ENCODE measurements at places on chromosomes 16 and 17.

GRCh38 chr16:73434621-73435020 lies 386.7 kb upstream of the ZFHX3 start:
- no peak for DNase-seq

DNA sequence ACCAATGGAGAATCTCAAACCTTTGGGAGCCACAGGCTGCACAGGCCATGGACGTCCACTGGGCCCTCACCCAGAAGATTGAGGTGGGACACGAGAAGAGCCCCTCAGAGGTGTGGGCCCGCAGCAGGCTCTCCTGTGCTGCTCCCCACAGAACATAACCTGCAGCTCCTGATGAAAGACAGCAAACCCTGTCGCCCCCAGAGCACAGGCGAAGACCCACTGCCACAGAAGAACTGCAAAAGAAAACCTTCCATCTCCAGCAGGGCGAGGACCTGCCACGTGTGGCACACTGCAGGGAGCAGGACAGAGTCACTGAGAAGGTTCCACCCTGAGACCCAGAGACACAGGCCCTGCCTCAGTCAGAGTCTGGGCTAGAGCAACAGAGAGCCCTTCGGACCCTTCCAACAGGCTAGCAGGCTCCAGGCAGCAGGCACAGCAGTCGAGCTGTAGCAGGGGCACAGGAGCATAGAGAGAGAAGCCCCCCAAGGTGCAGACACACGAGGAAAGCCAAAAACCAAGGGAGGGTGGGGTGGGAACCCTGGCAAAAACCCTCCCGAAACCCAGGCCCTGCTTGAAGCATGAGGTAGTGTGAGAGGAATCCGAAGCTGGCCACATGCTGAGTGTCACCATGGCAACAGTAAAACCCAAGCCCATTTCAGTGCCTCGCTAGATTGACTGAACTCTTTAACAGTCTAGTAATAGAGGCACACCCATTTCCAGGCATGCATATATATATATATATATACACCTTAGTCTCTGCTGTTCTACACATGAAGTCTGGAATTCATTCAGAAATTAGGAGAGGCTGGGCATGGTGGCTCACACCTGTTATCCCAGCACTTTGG lies 60.0 kb upstream of the CHMP6 start:
- no peak for DNase-seq

DNA sequence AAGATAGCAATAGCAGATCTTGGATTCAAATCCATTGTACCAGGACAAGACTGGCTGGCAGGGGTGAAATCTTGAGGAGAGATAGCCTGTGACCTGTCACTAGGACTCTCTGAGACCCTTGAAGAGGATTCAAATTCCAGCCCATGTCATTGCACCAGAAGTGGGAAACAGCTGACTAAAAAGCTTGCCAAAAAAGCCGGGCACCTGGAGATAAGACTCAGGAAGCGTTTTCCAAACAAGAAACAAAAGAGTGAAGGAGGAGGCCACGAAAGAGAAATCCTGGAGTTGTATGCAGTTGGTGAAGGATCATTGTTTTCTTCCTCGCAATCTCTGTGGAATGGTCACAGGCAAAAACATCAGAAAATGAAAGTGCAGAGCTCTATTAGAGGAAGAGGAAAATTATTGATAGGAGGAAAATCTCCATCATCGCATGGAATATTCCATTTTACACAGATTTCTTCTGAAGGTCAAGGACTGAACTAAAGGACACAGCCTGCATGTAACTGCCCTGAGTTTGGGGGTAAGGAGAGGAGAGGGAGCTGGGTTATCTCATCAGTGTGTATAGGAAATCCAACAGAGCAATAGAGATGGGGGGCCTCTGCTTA lies 9.0 kb upstream of the WSB1 start:
- no peak for DNase-seq

GRCh38 chr16:21338537-21339268 lies 60.6 kb upstream of the CRYM start:
- DNase-seq, result no peak

DNA sequence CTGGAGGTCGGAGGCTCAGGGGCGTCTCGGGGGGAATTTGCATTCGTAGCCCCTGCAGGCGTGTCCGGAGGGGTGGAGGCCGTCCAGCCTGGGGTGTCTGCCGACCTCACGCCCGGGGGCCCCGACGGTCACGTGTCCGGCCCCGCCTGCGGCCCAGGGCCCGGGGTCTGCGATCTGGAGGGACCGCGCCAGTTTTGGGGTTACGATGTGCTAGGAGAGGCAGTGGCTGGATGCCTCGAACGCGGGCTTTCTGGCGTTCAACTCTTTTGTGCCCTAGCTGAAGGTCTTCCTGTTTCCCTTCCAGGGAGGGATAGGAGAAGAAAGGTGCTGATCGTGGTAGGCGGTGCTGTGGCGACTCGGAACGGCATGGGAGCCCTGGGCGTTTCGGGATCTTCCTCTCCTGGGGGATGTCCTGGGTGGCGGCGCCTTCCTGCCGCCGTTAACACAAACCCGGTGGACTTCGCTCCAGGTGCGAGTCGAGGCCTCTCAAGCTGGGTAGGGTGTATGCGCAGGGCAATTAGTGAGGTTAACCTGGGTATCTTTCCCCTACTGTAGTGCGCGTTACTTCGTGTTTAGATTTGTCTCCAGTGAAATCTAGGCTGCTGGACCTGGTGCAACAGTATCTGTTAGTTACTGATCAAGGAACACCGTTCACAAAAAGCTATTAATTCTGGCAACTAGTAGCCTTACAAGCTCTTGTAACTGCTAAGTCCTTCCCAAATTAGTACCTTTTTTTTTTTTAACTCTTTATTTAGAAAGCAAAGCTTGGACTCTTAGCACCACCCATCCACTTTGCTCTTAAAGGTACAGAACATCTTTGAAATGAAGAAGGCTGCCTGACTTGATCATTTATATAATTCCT lies 1.3 kb downstream of the AKAP1 start:
- no peak for DNase-seq

DNA sequence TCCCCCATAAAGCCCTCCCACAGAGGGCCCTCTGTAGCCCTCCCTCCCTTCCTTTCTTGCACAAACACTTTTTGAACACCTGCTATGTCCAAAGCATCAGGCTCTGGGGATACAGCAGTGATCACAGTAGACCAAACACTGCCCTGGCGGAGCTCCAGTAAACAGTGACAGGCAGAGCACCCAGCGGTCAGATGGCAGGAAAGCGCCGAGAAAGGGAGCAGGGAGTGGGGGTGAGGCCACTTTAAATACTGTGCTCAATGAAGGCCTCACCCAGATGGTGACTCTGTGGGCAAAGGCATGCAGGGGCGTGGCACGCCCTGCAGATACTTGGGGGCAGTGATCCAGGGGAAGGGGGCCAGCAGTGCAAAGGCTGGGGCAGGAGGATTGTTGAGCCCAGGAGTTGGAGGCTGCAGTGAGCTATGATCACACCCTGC lies 7.6 kb downstream of the PRR29 start:
- DNase-seq, result peak; percentile 59

DNA sequence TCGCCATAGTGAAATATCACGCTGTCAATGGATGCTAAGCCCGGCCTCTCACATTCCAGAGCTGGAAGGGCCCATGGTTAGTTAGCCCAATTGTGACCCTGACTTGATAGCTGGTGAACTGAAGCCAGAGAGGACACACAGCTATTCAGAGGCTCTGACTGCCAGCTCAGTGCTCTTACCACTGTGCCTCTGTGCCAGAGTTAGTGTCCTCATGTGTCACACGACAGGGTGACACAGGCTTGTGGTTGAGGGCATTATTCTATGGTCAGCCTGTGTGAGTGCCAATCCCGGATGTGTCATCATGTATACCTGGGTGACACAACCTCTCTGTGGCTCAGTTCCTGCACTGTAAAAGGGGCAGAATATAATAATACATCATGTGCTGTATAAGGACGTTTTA lies 2.5 kb upstream of the MT1X start:
- no peak for DNase-seq

DNA sequence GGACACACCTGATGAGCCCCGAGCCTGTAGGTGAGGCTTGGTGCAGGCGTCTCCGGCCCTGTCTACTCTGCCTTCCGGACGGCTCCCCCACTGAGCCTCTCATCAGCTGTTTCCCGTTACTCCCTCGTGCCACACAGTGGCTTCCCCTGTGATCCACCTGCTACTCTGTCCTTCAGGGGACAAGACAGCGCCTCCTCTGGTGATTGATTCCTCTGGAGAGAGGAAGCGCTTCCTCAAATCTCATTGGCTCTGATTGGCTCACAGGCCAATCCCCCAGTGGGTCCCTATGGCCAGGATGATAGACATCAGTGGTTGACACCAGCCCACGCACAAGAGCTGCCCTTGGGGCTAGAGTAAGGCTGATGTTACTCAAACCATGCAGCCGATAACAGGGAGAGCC lies 24.0 kb downstream of the RNF213 start:
- DNase-seq, result no peak

DNA sequence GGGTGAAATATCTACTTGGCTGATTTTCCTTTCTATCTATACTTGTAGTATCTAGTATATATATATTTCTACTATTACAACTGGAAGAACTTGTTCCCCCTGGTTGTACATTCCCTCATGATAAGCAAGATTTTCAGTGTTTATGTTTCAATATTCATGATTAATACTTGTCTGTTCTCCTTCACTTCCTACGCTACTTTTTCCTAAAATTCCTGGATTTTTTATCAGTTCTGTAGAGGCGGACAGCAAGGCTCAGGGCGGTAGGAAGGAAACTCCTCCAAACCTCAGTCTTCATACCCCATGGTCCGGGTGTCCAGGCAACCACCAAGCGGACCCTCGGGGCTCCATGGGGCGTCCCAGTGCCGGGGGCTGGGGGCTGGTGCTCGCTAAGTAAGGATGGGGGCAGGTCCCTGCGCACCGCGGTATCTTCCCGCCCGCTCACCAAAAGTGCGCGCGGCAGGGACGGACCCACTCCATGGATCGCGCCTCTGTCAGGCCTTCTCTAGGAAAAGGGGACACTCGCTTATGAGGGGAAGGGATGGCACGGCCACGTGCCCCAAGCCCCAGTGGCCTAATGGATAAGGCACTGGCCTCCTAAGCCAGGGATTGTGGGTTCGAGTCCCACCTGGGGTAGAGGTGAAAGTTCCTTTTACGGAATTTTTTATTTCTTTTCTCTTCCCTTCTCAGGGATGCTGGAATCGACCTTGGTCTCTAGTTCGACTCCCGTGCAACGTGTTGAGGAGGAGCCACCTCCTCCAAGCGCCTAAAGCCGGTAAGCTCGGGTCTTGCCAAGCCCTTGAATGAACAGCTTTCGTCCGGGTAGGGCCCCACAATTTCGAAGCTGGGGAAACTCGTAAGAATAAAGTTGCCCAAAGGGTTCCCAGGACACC lies 13.2 kb downstream of the ATP5PD start:
- peak; percentile 99 for DNase-seq

DNA sequence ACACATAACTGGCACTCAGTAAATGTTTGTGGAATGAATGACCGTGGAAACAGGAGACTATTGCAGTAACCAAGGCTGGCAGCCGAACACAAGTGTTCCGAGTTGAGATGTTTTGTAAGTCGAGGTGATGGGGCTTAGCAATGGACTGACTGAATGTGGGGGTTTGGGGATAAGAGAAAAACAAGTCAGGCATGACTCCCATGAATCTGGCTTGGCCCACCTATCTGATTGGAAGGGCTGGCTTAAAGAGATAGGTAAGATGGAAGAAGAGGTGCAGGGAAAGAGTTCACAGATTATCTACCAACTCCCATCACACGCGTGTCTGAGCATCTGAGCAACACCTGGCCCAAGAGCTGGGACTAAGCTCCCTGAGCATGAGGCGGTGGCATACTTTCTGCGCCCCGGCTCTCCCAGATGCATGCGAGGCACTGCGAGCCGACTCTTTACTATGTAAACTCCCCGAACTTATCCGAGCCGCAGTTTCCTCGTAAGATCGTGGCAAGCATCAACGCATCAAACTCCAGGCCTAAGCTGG lies 539 bp downstream of the IFT20 start:
- no peak for DNase-seq

DNA sequence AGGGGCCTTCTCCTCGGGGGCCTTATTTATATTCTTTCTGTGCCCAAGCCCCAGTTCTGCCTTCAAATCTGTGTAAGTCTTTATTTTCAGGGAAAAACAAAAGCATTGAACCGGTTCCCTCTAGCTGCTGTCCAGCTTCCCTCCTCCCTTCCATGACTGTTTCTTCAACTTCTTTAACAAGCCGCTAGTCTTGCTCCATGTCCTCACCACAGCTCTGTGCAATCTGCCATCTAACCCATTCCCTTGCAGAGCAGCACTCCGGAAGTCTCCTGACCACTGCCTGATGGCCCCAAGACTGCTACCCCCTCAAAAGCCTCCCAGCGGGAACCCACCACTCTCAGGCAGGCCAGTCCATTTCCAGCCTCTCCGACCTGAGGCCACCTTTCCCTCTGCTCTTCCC lies 16.9 kb downstream of the EMC8 start:
- DNase-seq, result no peak

- DNase-seq, result no peak
These were observed 10.9 kb upstream of the CA4 start for GRCh38 chr17:60138769-60139437.

DNA sequence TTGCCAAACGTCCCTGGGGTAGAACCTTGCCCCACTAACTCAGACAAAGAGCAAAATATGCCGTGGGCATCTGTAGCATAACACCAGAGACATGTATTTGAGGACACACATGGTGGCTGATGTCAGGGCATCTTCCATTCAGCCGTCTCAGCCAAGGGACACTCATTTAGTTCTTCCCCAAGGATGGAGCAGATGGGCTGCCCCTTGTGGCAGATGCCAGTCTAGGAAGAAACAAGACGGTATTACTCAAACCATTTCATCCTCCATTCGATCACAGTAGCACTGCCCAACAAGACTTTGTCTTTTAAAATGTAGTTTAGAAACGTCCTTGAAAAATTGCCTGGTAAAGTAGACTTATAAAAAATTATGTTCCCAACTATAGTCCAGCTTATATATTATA lies 937.6 kb upstream of the EEF2KMT start:
- no peak for DNase-seq

DNA sequence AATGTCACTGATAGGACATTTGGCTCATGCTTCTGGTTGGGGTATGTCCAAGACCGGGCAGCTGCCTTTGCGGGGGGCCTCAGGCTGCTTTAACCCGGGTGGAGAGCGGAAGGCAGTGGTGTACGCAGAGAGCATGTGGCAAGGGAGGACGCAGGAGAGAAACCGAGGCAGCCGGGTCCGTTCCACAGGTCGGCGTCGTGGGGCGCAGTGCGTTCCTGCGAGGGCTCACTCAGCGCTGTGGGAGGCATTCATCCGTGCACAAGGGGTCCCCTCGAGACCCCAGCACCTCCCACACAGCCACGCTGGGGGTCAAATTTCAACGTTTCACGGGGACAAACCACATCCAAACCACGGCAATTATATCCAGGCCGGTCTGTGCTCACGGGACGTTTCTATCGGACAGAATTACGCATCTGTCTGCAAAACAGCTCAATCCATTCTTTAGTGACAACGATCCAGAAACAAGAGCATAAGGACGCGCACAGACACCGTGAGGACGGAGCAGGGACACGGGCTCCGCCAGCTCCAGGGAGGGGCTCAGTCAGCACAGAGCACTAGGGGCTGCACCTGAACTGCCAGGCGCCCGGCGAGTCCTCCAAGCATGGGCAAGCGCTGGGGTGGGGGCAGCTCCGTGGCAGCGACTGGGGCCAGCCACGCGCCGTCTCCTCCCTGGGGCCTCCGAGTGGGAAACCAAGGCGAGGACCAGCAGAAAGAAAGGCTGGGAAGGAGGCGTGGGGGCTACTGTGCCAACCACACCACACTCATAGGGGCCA lies 108.4 kb upstream of the METRNL start:
- DNase-seq, result no peak

- no peak for DNase-seq
These were observed 693 bp upstream of the HOXB4 start for GRCh38 chr17:48578616-48579470.

- DNase-seq, result no peak
These were observed 93.6 kb upstream of the MPHOSPH6 start for GRCh38 chr16:82263521-82264143.

- DNase-seq, result no peak
These were observed 11.4 kb upstream of the C1QL1 start for GRCh38 chr17:44979426-44979995.

- DNase-seq, result no peak
These were observed 5.2 kb upstream of the TMEM97 start for GRCh38 chr17:28313841-28314240.
